ENCODE measurements at places on chromosomes 2 and 18.

- DNase-seq, result no peak
Measured at GRCh38 chr2:134555411-134555810, 163.4 kb downstream of the TMEM163 start.

- no peak for DNase-seq
Measured at GRCh38 chr2:234981197-234982095, 29.6 kb downstream of the SH3BP4 start.

GRCh38 chr2:165182029-165182428, 21.8 kb downstream of the SCN3A start:
- no peak for DNase-seq

- DNase-seq, result no peak
Measured at GRCh38 chr2:239778861-239779558, 246.1 kb downstream of the NDUFA10 start.

DNA sequence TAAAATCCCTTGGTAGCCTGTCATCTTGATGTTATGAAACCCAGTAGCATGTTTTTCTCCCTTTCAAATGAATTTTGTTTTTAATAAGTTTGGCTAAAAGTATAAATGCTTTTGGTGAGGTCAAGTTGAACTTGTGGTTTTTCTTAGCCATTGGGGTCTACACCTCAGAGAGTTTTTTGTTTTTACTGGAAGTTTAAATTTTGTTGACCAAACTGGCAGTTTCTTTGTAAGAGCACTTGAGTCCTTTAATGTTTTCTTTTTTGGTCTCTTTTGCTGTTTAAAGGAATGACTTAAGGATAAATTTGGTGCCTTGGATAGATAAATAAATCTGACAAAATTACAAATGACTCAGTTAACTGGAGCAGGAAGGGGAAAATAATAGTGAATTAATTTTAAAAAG, 577.3 kb downstream of the SATB2 start:
- DNase-seq, result no peak

GRCh38 chr2:101362777-101363176, 24.5 kb downstream of the CREG2 start:
- DNase-seq, result no peak

DNA sequence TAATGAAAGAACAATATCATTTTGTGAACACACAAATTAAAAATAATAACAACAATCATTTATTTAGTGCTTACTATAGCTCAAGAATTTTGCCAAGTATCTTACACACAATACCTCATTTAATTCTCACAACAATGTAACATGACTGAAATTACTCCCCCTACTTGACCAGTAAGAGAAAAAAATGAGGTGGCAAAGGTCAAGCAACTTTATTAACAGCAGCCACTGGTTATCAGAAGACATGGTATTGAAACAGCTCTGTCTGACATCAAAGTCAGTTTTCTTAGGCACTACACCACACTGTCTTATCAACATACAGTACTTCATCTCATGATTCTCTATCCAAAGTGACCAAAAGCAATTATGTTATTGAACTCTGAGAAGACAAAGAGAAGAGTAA, 389.4 kb downstream of the ZEB2 start:
- no peak for DNase-seq

- DNase-seq, result peak; percentile 19
Measured at GRCh38 chr2:74379851-74380789, at the start of gene DCTN1. Gene DCTN1 (minus strand): TSS chr2:74380311. CDS start chr2:74380037, 274 bp downstream.

GRCh38 chr18:25985707-25986394, 104.6 kb downstream of the SS18 start:
- no peak for DNase-seq
